ENCODE measurements at places on chromosomes 13 and 19. TPM values are rescaled to one million over a fixed set of nuclear protein-coding genes. Genes with fewer than 3 reads are reported as not detected.

The NDUFA3 gene
- 127 TPM for polyA plus RNA-seq

GRCh38 chr19:10112037-10112761 lies 706 bp downstream of the P2RY11 start:
- DNase-seq = no peak

The FBXO17 gene
- polyA plus RNA-seq = 28.6 TPM

The WDR88 gene
- polyA plus RNA-seq = 0.57 TPM

DNA sequence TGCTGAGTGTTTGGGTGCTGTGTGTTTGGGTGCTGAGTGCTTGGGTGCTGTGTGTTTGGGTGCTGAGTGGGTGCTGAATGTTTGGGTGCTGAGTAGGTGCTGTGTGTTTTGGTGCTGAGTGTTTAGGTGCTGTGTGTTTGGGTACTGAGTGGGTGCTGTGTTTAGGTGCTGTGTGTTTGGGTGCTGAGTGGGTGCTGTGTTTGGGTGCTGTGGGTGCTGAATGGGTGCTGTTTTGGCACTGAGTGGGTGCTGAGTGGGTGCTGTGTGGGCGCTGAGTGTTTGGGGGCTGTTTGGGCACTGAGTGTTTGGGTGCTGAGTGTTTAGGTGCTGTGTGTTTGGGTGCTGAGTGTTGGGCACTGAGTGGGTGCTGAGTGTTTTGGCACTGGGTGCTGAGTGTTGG lies 48.5 kb upstream of the F7 start:
- DNase-seq = no peak

DNA sequence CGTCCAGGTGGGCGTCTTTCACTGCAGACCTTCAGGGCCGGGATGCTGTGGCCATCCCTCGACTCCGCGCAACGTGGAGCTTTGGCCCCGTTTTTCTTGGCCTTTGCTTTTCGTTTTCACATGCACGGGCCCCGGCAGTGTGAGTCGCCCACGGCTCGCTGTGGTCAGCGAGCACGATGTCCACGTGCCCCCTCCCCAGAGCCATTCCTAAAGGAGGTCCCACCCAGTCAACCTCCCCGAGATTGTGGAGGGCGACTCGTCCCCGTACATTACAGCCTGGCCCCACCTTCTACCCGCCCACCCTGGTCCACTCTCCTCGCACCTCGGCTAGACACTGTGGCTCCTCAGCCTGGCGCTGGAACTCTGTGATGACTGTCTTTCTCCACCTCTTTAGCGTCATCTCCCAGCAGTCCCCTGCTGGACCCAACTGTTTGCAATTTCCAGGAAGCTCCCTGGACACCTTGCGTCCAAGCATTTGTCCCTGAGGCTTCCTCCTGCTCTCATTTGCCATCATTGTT lies 405 bp downstream of the ZNF446 start:
- DNase-seq = peak; percentile 34
